Esophagus muscularis mucosa (tissue), 4 donors: ENCODE measurements at places on chromosomes 12 and 14. TPM values are rescaled to one million over a fixed set of nuclear protein-coding genes. Genes with fewer than 3 reads are reported as not detected.

GRCh38 chr12:4272424-4273272 lies 914 bp upstream of the CCND2 start:
- peaks cover 61% of the 10 kb centered on the region for H3K4me1 ChIP-seq

DNA sequence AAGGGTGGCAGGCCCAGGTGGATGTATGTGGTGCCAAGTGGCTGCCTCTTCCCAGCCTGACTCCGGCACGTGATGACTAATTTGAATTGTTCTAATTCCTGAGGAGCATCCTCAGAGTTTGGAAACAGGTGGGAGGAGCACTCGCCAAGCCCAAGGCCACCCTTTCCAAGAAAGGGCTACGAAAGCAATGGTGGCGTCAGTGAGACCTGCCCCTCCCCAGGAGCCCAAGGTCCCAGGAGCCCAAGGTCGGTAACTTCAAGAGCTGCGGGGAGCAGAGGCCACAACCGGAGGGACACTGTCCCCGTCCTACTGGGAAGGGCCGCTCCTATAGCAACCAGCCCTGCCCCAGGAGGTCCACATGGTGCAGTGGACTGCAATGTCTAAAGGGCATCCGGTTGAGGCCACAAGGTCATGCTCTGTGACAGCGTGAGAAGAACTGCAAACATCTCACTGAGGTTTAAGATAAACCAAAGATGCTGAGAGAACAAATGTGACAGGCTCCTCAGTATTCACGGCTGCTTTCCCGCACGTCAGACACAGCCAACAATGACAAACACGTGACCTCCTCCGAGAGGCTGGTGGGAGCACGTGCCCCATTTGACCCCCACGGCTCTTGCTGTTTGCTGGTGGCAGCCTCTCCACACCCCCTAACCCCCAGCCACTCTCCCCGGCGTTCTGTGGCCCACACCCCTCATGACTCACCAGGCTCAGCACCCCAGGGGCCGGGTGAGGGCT lies 79.6 kb downstream of the ITPK1 start:
- no peak for DNase-seq
- no peaks in the 10 kb centered on the region for H3K27me3 ChIP-seq
- no peak overlapping the region for H3K4me3 ChIP-seq
- peak overlapping the region; percentile 87 for H3K27ac ChIP-seq
- no peaks in the 10 kb centered on the region for H3K36me3 ChIP-seq

- H3K4me1 ChIP-seq = no peaks in the 10 kb centered on the region
- peaks cover 26% of the 10 kb centered on the region for H3K36me3 ChIP-seq
- no peak overlapping the region for H3K27ac ChIP-seq
Measured at GRCh38 chr12:131028587-131029338, 75.1 kb downstream of the ADGRD1 start.

GRCh38 chr14:67806246-67806645 lies 10.1 kb downstream of the ZFYVE26 start:
- no peak overlapping the region for H3K27ac ChIP-seq
- no peaks in the 10 kb centered on the region for H3K27me3 ChIP-seq
- no peak overlapping the region for H3K4me3 ChIP-seq

DNA sequence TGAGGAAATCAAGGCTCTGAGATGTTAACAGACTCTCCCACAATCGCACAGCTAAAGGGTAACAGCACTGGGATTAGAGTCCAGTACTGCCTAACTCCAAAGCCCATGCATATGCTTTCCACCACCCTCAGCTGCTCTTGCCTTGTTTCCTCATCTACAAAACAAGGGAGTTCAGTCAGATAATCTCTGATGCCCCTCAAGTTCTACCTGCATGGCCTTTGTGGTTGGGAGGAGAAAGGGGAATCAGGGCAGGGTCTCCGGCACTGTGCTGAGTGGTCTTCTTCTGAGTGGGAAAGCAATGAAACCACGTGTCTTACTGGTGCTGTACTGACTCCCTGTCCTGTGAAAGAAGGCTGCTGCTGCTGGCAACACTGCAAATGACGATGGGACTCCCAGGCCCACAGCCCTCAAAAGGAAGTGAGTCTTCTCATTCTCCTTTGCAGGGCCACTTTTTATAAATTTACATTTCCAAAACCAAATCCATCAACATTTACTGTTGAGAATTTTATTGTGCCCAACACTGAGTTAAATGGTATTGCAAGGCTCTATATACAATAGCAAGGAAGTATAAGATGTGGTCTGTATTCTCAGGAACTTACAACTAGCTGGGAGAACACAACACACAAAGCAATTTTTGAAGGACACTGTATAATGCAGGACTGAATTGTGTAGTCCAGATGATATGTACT lies 19.7 kb upstream of the DUSP16 start:
- no peaks in the 10 kb centered on the region for H3K36me3 ChIP-seq
- H3K4me1 ChIP-seq = no peaks in the 10 kb centered on the region
- H3K27ac ChIP-seq = no peak overlapping the region

DNA sequence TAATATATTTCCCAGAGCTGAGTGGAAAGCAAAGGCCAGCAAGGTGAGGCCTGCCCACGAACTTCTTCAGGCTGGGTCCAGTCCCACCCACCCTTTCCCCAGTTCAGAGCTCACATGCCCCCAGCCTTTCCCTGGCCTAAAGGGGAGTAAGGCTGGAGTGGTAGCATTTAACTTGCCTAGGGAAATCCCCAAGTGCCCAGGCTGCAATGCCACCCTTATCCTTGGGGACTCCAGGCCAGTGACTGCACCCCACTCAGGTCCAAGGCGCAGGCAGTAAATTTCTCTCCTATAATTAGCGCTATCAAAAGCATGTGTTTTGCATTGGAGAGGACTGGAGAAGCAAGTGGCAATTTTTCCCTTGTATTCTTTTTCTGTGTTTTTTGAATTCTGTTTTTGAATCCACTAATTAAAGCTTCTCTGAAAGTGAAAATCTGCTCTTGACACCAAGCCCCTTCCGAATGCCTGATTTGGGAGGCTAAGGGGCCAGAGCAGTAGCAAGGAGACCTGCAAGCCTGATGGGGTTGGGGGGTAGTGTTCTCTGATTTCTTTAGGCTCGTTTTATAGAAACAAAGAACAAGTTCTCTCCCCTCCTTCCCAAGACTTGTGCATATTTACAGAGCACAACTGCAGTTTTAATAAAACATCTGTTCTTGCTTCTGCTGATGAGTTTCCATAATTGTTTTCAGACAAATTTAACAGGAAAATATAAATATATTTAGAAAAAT lies 3.5 kb upstream of the HOXC6 start:
- no peak overlapping the region for H3K4me3 ChIP-seq
- peaks cover 100% of the 10 kb centered on the region for H3K27me3 ChIP-seq
- no peak overlapping the region for H3K27ac ChIP-seq
- no peaks in the 10 kb centered on the region for H3K36me3 ChIP-seq
- DNase-seq = no peak

- H3K36me3 ChIP-seq = no peaks in the 10 kb centered on the region
- H3K27me3 ChIP-seq = no peaks in the 10 kb centered on the region
- no peak overlapping the region for H3K4me3 ChIP-seq
- DNase-seq = no peak
- no peak overlapping the region for H3K27ac ChIP-seq
- H3K4me1 ChIP-seq = peaks cover 28% of the 10 kb centered on the region
Measured at GRCh38 chr12:75717902-75718301, 206.5 kb upstream of the KRR1 start.

Gene KRT73
- not detected for total RNA-seq

Gene NT5DC3
- total RNA-seq = 205 TPM

Gene NTN4
- 51.3 TPM for total RNA-seq

Gene DEGS2
- 0.06 TPM for total RNA-seq
